ENCODE measurements at places on chromosomes 11 and 22.
A peak's percentile ranks its signal among the peaks of the same experiment; 100 is the strongest.

DNA sequence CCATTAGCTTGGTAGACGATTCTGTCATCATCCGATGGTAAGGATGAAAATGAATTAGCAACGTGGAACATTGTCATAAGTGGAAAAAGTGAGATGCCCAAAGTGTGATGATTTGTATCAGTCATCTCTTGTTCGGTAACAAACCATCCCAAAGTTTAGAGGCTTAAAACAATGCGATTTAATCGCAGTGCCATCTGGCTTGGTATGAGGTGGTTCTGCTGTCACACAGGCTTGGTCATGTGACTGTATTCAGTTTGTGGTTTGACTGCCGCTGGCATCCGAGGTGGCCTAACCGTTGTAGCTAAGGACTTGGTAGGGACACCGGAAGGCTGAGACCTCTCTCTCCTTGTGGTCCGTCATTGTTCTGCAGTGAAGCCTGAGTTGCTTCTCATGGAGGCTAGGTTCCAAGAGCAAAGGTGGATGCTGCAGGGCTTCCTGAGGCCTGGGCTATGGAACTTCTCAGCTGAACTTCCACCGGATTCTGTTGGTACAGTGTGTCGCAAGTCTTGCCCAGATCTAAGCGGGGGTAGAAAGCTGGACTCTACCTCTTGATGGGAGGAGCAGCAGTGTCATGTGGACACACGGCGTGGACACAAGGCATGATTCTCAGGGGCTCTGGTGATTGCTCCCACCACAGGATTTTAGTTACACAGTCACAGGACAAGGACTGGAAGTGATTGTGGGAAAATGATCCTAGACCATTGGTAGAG, 36.3 kb downstream of the BCR start:
- DNase-seq, result peak; percentile 37

GRCh38 chr22:16960884-16961249, 47.2 kb downstream of the GAB4 start:
- DNase-seq, result no peak

DNA sequence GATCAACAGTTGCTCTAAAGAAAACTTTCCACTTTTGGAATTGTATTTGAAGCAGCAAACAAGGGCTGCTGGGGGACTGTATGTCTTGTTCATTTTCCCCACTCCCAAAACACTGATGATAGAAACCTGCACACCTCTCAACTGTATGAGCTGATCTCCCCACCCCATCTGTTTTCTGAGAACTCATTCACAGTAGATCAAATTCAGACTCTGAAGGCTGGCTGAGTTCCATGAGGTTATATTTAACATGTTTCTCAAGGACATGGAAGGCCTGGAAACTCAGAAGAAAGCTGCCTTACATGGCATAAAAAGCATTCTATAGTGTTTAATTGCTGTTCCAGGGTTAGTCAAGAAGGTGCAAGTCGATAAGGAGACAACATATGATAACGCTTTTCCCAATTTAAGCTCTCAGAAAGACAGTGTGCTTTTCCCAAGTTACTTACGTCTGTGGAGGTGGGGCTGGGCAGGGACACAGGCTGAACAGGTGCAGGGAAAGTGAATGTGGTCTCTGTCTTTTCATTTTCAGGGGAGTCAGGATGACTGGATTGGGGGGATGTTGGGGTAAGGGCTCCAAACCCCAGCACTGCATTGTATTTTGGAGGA, 23.0 kb downstream of the LARGE2 start:
- DNase-seq, result no peak

DNA sequence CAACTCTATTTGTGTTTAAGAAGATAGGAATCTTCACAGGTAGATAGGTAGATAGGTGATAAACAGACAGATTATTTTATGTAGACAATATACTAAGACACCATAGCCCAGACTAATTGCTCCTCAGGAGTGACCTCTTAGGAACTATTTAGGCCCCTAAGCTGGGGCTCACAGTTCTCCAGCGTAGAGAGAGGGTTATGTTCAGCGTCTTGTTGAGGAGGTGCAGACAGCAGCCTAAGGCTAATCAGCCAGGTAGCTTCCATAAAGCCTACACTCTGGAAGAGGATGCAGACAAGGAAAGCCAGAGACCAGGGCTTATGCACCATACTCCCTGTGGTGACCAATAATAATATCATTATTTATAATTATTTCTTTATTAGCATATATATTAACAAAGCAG, 705.2 kb downstream of the LRRC4C start:
- DNase-seq, result no peak

DNA sequence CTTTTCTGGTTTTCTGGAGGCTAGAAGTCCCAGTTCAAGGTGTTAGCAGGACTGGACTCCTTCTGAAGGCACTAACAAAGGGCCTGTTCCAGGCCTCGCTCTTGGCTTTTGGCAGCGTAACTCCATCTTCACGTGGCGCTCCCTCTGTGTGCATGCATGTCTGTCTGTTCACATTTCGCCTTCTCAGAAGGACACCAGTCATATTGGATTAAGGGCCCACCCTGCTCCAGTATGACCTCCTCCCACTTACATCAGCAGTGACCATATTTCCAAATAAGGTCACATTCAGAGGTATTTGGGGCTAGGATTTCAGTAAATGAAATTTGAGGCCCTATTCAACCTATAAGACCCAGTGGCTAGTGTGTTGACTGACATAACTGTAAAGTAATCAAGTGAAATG, 20.0 kb downstream of the APLP2 start:
- DNase-seq, result no peak

GRCh38 chr11:106327134-106327533, 249.7 kb downstream of the AASDHPPT start:
- DNase-seq, result no peak

Data from activated CD4-positive, alpha-beta T cell treated with anti-CD3 and anti-CD28 coated beads, Interleukin-2, amount 50 U/mL, for 4 hours (primary cell).